SW 1271 (cell line): ENCODE measurements at places on chromosomes 4 and X.

DNA sequence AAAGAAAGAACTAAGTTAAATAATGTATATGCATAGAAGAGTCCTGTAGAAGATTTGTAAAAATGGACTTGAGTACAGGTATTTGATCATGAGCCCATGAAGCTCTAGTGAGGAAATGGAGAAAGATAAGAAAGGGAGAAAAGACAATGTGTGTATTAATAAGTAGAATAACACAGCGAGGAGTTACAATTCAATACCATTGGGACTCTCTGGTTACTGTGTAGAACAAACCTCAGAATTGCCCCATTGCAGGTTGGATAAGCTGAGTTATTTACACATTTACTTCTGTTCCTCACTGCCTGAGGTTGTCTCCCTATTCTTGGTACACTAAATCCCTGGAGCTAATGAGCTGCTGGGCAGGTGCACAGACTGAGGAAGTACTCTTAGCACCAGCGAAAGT is 33.3 kb downstream of the BANK1 start:
- no peak for DNase-seq

- DNase-seq, result no peak
These were observed 76.6 kb upstream of the CBLL2 start for GRCh38 chrX:22196149-22196548.

GRCh38 chr4:7227008-7227407 is 34.7 kb downstream of the SORCS2 start:
- no peak for DNase-seq

GRCh38 chr4:20416800-20417199 is 165.1 kb downstream of the SLIT2 start:
- DNase-seq, result no peak
